ENCODE measurements at places on chromosomes 11 and 22.

DNA sequence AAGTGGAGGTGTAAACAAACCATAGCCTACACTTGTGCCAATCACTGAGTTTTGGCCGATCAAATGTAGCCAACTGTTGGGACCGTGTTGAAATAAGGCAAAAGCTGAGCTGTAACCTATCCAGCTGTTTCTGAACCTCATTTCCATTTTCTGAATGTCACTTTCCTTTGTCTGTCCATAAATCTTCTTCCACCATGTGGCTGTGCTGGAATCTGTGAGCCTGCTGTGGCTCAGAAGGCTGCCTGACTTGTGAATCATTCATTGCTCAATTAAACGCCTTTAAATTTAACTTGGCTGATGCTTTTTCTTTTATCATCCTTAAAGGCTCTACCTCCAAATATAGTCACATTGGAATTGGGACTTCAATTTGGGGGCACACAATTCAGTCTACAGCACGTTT, 203.1 kb upstream of the MPPED2 start:
- DNase-seq, result no peak

GRCh38 chr11:128693416-128693712, 508 bp upstream of the FLI1 start:
- DNase-seq, result no peak

GRCh38 chr11:114201219-114201618, 95.0 kb upstream of the NNMT start:
- DNase-seq, result no peak

DNA sequence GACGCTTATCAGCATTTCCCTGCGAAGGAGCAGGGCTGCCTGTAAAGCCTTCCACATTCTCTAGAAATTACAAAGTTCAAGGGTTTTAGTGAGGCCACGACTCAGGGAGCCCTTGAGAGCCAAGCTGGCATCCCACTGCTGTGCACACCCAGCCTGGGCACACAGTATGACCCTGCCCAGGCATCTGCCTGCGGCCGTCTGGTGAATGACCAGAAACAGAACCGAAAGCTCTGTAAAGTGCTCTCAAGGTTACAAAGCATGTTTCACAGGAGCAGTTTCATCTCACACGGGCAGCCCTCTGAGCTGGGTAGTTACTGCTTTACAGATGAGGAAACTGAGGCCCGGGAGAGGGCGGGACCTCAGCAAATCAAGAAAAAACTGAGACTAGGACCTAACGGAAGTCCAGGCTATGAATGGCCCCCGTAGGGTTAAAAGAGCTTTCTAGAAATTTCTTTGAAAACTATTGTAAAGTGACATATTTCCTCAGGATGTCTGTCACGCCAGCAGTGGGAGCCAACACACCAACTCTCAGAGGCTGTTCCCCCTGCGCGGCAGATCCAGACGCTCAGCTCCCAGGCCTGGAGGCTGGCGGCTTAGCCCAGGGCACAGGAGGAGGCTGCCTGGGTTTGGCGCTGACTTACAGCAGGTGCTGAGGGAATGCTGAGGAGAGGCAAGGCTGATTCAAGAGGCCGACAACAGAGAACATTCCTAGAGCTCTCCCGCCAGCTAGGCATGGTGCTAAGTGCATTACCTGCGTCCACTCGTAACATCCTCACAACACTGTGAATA, 7.7 kb upstream of the TCF20 start:
- DNase-seq, result no peak

DNA sequence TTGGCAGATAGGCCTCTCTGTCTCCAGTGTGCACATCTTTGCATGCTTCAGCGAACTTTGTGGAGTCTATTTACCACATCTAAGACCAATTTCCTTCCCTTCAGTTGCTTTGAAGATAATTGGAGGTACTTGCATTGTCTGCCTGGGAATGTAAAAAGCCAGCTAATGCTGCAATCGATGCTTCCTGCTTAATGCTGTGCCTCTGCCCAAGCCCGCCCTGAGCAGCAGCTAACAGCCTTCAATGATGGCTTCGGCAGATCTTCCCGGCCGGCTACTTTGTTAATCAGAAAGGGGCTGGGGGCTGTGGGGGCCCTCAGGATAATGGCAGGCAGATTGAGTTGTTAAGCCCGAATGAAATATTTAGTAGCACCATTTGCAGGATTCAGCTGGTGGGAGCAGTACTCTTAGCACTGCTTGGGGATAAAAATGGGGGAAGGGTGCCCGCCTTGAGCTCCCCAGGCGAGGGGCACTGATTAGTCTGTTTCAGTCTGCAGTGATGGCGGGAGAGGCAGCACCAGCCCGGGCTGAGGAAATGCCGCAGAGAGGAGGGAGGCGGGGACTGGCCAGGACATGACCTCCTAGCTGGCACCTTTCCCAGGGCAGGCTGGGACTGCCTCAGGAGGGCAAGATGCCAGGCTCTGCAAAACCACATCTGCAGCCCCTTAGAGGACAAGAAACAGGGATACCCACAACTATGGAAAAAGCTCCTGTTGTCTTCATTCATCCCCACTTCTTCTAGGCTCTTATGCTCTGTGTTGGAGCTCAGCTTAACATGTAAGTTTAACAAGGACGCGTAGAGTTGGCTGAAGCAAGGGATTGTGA, 460.0 kb downstream of the BUD13 start:
- DNase-seq, result no peak

DNA sequence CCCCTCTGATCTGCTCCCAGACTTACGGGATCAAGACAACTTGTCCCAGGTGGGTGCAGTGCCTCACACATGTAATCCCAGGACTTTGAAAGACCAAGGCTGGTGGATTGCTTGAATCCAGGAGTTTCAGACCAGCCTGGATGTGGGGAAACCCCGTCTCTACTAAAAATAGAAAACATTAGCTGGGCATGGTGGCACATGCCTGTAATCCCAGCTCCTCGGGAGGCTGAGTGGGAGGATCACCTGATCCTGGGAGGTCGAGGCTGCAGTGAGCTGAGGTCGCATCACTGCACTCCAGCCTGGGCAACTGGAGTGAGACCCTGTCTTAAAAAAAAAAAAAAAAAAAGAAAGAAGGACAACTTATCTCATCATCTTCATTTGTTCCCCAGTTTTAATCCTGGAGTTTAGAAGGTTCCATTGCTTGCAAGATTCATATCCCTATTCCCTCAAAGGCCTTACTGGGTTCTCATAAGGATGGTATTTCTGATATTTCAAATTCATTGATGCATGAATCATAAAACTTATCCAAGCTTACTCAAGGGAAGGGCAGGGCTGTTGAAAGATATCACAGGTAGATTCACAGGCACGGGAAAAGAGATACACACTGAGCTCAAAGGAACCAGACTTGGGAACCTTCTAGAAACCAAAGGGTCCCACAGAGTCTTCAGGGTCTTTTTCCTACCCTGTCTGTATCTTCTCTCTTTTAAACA, 14.6 kb downstream of the ENDOD1 start:
- no peak for DNase-seq

DNA sequence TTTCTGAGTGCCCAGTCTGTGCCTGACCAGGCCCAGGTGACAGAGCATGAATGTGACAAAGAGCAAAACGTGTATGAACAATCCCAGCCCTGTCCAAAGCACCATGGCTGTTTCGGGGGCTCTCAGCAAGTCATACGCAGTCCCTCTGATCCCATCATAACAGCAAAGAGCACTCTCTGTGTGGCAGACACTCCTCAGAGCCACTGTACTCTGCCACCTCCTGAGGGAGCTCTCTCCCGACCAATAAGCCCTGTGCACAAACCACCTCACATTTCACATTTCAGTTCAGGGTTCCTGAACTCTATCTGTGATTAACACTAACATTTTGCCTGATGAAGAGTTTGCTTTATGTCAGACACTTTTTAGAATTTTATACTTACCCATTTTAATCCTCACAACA, 6.6 kb downstream of the DGCR2 start:
- DNase-seq, result no peak

DNA sequence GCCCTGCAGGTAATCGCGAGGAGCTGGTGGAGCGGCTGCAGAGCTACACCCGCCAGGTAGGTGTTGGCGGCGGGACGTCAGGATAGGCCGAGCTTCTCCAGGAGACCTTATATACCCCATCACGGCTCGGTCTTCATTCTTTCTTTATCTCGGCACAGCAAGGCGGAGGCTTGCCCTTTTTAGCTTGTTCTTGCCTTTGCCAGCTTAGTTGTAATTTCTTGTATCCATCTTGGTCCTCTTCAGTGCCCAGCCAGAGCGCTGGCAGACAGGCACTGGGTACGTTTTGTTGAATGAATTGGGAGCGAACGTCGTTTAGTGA, 459 bp downstream of the SF3B2 start:
- DNase-seq, result no peak

DNA sequence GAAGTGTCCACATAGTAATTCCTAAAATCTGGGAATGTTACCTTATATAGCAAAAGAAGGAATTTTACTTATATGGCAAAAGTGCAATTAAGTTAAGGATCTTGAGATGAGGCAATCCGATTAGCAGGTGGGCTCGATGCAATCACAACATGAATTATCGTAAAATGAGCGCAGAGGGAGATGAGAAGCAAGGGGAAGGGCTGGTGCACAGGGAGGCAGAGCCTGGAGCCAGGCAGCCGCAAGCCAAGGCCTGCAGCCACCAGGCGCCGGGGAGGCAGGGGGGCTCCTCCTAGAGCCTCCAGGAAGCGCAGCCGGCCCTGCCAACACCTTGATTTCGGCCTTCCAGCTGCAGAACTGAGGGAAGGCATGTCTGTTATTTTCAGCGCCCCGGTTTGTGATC, 85.7 kb downstream of the CELSR1 start:
- DNase-seq, result no peak

DNA sequence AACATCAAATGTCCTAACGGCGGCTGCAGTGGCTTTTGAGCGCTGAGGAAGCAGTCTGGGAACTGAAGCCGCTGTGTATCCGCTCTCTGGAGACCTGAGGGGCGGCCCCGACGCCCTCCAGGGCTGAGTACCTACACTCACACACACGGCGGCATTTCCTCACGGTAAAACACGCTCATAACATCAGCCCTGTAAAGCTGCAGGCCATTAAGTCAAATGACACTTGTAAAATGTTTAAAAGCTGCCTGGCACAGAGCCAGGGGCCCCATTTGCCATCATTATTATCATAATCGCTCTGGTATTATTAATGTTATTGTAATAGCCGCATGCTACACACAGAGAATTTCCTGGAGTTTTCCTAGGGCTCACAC, 5.1 kb downstream of the CARS1 start:
- no peak for DNase-seq

DNA sequence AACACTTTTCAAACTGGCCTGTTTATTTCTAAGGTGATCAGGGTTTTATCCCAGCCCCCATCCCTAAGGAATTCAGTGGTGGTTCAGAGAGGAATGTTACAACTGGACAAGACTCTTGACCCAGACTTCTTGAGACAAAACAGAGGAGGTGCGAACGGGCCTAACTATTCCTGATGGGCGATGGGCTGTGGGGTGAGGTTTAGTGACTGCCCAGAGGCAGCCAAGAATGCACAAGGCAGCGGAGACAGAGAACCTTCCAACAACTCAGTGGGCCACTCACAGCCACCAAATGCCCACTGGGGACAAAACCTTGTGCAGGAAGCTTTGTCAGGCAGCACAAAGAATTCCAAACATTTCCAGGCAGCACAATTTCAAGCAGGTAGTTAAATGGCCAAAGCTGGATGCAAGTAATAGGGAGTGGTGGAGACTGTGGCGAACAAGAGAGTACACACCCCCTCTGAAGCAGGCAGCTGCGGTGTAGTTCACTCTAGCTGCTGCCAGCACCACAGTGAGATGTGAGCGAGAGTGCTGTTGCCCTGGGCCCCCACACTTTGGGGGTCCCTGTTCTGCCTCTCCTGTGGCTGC, 29.2 kb downstream of the SCUBE1 start:
- DNase-seq, result no peak

DNA sequence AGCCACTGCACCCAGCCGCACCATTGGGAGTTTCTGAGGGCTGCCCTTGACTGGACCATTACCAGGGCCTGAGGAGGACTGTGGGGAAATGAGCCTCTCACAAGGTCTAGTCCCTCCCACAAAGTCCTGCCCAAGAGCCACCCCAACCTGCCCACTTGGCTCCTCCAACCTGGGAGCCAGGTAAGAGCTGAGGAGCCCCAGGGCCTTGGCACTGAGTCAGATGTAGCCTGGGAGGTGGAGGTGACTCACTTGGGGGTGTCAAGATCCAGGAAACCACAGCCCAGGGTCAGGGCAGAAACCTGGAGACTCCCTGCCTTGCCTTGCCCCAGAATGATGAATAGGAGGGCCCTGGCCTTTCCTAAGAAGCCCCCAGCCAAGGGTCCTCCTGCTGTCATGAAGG, 25.8 kb upstream of the P2RY2 start:
- DNase-seq, result no peak

GRCh38 chr22:47486569-47487312, 724.3 kb downstream of the TBC1D22A start:
- no peak for DNase-seq

DNA sequence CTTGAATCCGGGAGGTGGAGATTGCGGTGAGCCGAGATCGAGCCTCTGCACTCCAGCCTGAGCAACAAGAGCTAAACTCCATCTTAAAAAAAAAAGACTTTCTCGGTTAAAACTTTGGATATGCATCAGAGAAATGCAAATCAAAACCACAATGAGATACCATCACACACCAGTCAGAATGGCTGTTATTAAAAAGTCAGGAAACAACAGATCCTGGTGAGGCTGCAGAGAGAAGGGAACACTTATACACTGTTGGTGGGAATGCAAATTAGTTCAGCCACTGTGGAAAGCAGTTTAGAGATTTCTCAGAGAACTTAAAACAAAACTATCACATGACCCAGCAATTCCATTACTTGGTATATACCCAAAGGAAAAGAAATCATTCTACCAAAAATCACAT, 619.4 kb upstream of the KIRREL3 start:
- DNase-seq, result no peak

DNA sequence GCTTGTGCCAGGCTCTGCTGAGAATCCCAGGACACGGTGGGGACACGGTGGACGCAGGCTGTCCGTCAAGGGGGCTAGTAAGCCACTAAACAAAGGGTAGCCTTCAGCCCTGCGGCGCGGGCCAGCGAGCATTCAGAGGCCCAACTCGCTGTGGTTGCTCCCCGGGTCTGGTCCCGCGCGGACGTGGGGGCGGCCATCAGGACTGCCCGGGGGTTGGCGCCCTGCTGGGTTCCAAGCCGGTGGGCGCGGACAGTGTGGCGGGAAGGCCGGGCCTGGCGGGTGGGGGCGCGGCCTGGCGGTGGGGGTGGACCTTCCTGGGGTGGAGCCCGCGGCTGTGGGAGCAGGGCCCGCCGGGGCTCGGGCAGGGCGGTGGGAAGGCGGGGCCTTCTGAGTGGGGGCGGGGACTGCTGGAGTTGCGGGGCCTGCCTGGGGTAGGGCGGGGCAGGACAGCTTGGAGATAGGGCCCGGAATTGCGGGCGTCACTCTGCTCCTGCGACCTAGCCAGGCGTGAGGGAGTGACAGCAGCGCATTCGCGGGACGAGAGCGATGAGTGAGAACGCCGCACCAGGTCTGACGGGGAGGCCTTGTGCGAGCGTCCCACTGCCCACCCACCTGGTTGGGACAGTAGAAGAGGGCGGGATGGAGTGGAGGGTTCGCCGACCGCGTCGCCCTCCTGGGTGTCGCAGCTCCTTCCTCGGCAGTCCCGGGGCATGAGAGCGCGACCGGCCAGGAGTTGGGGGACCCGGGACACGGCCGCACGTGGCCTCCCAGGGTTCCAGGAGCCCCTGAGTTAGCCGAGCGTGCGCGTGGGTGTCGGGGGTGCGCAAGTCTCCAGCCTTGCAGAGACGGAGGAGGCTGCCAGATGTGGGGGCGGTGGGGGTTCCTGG, at the start of gene SERHL2:
TSS of gene SERHL2 (plus strand) at position 482 of the 887 bp plus-strand sequence. CDS start at position 547, 65 bp downstream.
- peak; percentile 73 for DNase-seq

- DNase-seq, result no peak
These were observed 416.5 kb downstream of the TMEM135 start for GRCh38 chr11:87454241-87454640.

All from stimulated activated CD4-positive, alpha-beta T cell treated with anti-CD3 and anti-CD28 coated beads, TNF-alpha, amount 100 ng/mL, for 1 hour (primary cell).